ENCODE measurements at places on chromosomes 6 and 20. TPM values are rescaled to one million over a fixed set of nuclear protein-coding genes. Genes with fewer than 3 reads are reported as not detected.

DNA sequence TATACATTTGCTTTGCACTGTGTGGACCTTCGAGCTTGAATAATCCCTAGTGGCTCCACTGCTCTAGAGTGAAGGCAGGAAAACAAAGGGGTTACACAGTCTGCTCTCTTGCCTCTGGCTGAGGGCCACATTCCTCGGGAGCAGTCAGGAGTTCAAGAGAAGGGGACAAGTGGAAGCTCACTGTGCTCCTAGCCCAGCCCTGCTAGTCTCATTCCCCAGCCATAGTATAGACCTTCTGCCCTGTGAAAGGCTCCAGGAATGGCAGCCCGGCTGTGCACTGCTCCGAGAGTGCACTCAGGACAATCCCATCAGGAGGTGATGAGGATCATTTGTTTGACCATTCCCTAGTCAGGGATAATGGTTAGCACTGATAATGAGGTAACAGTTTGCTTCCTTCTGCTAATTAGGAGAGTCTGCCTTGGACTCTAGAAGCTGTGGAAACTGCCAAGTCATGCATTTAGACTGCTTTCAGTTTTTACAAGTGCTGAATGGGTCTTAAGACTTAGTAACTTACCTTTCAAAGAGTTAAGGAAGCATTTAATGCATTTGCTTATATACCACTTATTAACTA lies 8.5 kb downstream of the IYD start:
- DNase-seq = peak; percentile 33

DNA sequence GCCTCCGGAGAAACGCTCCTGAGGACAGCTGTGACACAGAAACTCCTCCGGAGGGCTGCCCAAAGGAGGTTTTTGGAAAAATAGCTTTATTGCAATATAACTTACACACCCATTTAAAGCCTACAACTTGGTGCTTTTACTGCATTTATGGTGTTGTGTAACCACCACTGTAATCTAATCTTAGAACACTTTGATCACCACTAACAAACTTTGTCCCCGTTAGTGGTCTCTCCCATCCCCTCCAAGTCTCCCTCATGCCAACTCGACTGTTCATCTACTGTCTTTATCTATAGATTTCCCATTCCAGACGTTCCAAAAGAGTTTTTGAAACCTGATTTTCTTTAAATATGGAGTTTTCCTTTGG lies 62.8 kb downstream of the SYNJ2 start:
- no peak for DNase-seq

DNA sequence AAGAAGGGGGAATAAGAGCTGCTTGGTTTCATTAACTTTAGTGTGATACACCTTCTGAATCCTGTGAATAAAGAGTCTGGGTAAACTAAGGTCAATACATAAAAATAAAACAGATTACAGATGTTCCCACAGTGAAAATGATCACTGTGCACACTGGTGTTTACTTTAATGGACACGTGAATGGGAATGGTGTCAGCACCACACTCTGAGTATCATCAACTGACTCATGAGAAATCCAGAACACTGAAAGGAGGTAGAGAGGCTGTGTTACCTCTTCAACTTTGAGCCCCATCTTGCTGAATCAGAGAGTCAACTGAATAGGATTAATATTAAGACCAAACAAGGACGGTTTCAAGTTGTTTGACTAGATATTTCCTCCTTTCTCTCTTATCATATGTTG lies 75.0 kb downstream of the ELOVL4 start:
- no peak for DNase-seq

DNA sequence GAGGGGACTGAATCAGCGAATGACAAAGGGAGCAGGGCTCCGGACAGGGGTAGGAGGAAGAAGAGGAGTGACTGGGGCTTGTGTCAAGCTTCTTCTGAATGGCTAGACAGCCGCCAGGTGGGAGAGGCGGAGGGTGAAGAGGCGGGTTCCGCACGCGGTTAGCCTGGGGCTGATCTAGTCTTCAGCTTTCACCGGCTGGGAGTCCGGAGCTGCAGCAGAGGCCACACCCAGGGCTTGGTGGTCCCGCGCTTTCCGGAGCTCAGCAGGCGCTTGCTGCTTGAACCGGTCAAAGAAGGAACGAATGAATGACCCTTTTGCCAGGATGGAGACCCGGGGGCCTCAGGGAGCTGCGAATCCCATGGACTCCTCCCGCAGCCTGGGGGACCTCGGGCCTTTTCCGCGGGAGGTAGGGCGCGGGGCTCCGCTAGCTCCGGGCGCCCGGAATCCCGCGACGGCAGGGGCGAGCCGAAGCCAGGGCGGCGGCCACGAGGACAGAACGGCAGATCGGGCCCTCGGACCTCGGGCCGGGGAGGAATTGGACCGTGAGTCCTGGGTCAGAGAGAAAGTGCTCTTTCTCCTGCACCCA lies at the start of gene C6orf141:
Gene C6orf141, plus strand, starts transcription at position 177 of the 586 bp plus-strand sequence. Its CDS starts 125 bp downstream, at position 302.
- DNase-seq = no peak

- DNase-seq = no peak
Measured at GRCh38 chr20:4585104-4585753, 136.5 kb upstream of the PRND start.

- DNase-seq = no peak
Measured at GRCh38 chr6:170128811-170129681, 161.8 kb downstream of the DLL1 start.

- DNase-seq = no peak
Measured at GRCh38 chr20:56249244-56249955, 868 bp downstream of the MC3R start.

DNA sequence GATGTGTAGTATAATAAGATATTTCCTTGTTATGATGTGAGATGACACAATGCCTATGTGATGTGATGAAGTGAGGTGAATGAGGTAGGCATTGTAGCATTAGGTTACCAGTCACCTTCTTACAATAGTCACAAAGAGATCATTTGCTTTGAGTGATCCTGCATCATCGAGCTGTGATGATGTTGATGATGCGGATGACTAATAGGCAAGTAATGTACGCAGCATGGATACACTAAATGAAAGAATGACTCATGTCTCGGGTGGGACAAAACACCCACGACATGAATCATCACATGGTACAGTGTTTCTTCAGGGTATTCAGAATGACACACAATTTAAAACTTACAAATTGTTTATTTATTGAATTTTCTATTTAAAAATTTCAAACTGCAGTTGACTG lies 806.3 kb upstream of the GJE1 start:
- DNase-seq = no peak

DNA sequence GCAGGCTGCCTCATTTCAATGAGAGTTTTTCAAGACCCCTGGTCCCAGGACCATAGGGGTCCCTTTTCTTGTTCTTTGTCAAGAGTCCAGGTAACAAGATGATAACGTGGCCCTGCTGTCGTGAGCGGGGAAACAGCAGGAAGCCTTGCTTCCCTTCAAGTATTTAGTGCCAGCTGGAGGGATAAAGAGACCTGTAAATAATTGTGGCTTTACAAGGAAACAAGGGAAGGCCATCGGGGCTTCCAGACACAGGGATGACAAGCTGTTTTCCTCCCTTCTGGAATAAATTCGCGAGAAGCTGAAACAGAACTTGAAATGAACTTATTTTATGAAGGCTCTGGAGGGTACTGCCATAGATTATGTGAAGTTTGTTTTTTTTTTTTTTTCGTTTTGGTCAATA lies 163.2 kb downstream of the SYNDIG1 start:
- no peak for DNase-seq

- no peak for DNase-seq
Measured at GRCh38 chr20:35823147-35823546, 51.3 kb downstream of the PHF20 start.

- DNase-seq = no peak
Measured at GRCh38 chr20:40326784-40327183, 362.3 kb downstream of the MAFB start.

GRCh38 chr20:891706-892080 lies 24.4 kb downstream of the ANGPT4 start:
- DNase-seq = no peak

DNA sequence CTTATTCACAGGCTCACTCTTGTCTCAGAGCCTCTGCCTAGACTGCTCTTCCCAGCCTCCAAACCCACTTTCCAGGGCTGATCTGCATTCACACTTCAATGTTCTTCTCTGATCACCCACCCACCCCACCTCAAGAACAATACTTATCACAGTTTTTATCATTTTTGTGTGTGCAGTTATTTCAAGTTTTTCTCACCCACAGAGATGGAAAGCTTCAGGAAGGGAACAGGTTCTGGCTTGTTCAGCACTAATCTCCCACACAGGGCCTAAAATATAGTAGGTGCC lies 160.9 kb downstream of the MRPL14 start:
- no peak for DNase-seq

GRCh38 chr6:135673501-135674309 lies 176.2 kb upstream of the AHI1 start:
- no peak for DNase-seq

GRCh38 chr6:148986608-148987007 lies 239.8 kb downstream of the UST start:
- no peak for DNase-seq

DNA sequence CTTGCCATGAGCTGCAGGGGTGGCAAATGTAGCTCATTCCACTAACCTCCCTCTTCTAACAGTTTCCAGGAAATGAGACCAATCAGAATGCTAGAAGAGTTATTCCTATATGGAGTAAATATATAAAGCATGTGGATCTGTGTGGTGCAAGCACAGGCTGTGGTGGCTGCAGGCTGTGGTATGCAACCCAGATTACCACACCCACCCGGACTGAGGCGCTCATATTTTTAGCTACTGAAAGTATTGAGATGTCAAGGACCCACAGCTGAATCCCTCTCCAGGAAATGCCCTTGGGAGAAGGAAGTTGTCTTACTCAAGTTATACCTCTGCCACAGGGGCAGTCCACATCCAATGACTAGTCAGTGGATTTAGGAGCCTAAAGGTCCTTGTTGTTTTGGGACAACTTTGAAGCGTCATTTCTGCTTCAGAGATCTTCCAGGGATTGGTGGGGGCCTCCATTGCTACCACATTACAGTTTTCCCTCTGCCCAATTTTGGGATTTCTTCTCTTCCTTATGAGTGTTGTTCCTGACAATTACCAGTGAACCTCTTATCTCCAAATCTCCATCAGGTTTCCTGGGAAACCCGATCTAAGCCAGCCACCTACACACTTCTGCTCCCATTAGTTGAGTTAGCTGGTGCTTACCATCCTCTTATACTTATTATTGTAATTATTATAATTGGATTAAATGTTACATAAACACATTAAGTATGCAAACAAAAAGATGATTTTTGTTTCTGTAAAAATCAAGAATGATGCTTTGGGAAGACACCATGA lies 12.1 kb upstream of the REPS1 start:
- no peak for DNase-seq

GRCh38 chr6:85089255-85089654 lies 324.9 kb upstream of the TBX18 start:
- DNase-seq = no peak

- DNase-seq = no peak
Measured at GRCh38 chr6:93468291-93468690, 48.9 kb upstream of the EPHA7 start.

GRCh38 chr6:74976701-74977100 lies 229.2 kb downstream of the COL12A1 start:
- DNase-seq = no peak

NTSR1 gene
- polyA plus RNA-seq = 0.96 TPM

HLA-DRA gene
- polyA plus RNA-seq = 110 TPM

OPN5 gene
- polyA plus RNA-seq = 0.48 TPM

GPLD1 gene
- 4.1 TPM for polyA plus RNA-seq

NANP gene
- 6.3 TPM for polyA plus RNA-seq

CST3 gene
- 150 TPM for polyA plus RNA-seq

TXLNB gene
- polyA plus RNA-seq = 1.8 TPM

PACRG gene
- polyA plus RNA-seq = 20.8 TPM

DBNDD2 gene
- polyA plus RNA-seq = 27.0 TPM
